ENCODE measurements at places on chromosomes 4 and X. TPM values are rescaled to one million over a fixed set of nuclear protein-coding genes. Genes with fewer than 3 reads are reported as not detected.

DNA sequence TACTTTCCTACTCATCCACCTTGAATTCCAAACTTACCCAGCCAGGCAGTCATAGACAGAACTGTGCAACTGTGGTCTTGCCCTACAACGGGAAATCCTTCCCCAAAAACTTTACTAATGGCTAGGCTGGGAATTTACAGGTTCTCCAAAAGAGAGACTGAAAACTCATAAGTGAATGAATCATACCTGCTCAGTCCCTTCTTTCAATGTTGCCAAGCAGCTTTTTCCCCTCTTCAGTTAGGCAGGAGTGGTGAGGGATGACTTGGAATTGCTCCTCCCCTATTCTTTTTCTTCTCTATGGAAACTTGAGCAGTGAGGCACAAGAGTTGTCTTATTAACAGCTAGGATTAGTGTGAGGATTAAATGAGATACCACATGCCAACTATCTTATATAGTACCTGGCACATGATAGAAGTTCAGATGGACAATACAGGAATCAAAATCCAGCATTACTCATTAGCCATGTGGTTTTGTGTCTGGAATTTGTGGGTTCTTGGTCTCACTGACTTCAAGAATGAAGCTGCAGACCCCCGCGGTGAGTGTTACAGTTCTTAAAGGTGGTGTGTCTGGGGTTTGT lies 105.9 kb downstream of the TEX13A start:
- no peak for DNase-seq
- H3K4me3 ChIP-seq = no peak overlapping the region
- no peaks in the 10 kb centered on the region for H3K27me3 ChIP-seq
- H3K4me1 ChIP-seq = no peaks in the 10 kb centered on the region

GRCh38 chrX:78476701-78477100 lies 149.3 kb upstream of the CYSLTR1 start:
- no peak overlapping the region for H3K4me3 ChIP-seq
- no peak for DNase-seq
- no peaks in the 10 kb centered on the region for H3K4me1 ChIP-seq
- peaks cover 3% of the 10 kb centered on the region for H3K36me3 ChIP-seq

The DDX53 gene
- not detected for total RNA-seq

The SH3D19 gene
- total RNA-seq = 38.4 TPM

Measured in progenitor cell of endocrine pancreas (in vitro differentiated cells).